ENCODE measurements at places on chromosomes 5 and 9.

- DNase-seq: peak; percentile 26
Measured at GRCh38 chr5:172274951-172275753, 8.4 kb downstream of the UBTD2 start.

GRCh38 chr9:113807173-113808061 is 68.7 kb upstream of the ZNF618 start:
- DNase-seq: peak; percentile 5

- DNase-seq: no peak
Measured at GRCh38 chr5:67124556-67124955, 72.0 kb downstream of the CD180 start.

GRCh38 chr9:113449376-113449775 is 14.2 kb upstream of the RGS3 start:
- no peak for DNase-seq

DNA sequence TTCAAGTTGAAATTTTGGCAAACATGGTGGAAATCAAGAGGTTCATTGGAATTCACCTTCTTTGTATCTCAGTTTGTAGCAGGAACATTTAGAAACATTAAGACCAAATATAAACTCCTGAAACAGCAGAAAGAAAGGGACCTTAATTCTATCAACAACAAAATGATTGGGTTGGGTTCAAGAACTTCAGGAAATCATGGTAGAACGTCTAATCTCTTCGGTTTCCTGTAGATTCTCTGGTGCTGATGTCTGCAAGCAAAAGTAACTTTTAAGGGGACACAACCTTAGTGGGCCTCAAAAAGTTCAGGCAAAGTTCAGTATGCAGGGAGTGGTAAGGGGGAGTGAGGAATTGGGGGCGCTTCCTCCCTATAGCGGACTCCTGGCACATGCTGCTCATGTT is 3.4 kb downstream of the IL33 start:
- no peak for DNase-seq

DNA sequence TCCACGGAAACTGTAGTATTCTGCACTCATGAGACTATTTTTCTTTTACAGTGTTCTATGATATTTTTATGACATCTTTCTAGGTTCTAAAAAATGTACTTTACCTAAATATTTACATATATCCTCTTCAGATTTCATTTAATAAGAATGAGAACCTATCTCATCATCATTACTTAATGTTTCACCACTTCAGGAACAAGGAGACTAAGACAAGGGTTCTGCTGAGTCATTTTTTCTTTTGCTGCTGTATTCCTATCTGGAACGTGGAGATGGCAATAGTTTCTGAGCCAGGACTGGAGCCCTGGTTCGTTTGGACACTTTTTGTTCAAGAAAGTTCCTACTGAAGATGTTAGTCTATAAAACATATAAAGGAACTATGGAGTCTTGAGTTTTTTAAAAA is 258.2 kb upstream of the MAP3K1 start:
- no peak for DNase-seq

GRCh38 chr5:131661933-131662332 is 26.9 kb upstream of the RAPGEF6 start:
- no peak for DNase-seq

DNA sequence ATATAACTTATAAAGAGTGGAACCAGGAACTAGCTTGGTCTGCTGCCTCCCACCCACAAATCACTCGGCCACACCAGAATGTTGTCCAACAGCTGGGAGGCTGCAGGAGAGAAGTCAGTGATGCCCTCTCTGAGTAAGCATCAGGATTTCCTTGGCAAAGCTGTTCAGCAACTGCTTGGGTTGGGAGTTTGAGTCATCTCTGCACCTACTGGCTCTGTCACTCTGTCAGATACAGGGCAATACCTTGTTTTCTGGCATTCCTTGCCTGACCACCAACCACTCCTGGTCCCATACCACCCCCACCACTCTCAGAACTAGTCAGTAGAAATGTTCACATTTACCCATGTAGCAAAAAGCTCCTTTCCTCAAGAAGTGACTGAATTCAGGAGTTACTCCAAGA is 36.8 kb upstream of the GCNT4 start:
- no peak for DNase-seq

DNA sequence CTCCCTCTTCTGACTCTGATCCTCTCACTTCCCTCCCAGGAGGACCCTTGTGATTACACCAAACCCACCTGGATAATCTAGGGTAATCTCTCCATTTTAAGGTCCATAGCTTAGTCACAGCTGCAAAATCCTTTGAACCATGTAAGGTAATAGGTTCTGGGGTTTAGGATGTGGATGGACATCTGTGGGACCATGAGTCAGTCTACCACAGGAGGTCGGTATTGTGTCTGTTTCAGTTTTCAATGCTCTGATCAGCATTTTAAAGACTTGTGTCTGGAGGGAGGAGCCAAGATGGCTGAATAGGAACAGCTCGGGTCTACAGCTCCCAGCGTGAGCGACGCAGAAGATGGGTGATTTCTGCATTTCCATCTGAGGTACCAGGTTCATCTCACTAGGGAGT is 112.6 kb downstream of the CAVIN4 start:
- no peak for DNase-seq

DNA sequence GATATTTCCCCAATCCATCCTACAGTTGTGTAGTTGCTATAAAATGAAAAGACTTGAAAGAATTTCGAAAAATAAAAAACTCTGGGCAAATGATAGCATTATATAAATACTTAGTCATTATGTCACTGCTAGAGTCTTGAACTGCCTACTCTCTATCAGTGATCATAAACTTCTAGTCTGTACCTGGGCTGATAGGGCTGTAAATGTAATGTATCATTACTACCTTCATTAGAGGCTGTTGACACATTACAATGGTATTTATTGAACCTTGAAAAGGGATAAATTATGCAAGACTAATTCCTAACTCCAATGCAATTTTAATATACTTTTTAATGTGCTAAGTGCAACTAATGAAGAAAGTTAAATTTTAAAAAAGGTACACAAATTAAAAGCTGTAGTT is 214.1 kb upstream of the EFNA5 start:
- no peak for DNase-seq

DNA sequence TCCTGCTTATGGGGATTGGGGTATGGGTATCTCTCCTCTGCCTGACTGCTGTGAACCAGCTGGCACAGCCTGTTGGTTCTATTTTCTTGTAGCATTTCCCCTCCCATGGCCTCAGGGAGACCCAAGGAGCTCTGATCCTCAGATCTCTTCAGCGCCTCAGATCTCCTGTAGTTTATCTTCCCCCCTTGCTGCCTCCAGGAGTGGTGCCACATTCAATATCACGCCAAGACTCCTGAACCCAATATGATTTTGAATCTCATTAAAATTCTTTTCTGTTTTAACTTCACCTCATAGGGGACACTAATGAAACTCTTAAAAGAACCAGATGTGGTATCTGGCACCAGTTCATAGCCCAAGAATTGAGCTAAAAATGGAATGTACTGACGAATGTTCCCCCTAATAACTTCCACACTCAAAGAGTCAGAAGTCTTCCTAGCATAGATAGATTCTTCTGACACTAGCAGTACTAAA is 59.6 kb upstream of the LIFR start:
- DNase-seq: no peak

DNA sequence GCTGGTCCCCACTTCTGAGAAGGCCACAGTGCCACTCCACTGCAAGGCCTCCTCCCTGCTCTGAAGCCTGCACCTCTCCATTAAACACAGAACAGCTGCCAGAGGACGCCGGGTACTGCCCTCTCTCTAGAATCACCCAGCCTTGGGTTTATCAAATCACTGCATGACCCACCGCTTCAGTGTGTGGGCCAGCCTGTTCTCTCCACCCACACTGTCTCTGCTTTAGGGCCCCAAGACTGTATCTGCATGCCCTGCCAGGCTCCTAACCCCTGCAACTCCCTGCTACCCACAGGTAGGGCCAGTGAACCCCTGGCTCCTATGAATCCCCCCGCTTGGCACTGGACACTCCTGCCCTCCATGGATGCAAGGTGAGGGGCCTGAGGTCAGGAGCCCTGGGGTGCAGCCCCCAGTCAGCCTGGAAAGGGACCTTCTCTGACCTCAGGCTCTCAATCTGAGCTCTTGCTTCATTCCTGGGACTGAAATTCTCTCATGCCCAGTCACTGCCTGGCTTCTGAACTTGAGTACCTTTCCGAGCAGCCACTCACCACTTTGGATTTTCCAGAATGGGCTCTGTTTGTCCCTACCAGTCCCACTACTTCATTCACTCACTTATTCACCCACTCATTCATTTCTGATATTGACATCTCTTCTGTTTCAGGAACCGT is 206.3 kb downstream of the GABBR2 start:
- DNase-seq: no peak

DNA sequence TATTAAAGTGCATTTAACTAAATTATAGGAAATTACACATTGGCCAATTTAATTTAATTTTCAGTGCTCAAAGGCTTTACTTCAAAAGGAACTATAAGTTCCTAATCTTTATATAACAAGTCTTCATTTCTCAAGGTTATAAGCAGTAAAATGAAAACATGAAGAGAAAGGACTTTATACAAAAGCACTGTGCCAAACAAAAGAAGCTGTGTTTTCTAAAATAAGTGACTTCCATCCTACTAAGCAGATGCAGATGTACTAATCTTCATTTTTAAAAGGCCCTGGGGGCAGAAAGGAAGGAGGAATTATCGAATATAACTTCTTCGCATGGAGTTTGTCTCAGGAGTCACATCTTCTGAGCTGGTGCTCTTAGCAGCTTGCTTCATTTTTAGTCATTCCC is 81.4 kb downstream of the SHC3 start:
- no peak for DNase-seq

DNA sequence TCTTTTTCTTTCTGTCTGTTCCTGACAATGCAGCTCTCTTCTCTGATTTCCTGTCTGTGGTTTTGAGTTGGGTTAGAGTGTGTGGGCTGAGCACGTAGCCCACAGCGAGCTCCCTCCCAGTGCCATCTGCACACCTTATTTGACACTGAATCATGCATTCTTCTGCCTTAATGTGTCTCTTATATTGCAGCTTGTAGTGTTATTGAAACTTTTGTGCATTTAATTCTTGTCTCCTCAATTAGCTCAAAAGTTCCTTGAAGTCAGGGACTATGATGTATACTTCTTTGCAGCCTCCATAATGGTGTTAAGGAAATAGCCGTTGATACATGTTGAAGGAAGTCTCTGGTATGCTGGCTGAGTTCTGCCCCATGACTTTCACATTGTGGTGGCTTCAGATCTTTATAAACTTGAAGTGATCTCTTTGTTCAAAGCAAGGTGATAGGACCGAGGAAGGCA is 576.2 kb upstream of the CLINT1 start:
- no peak for DNase-seq

GRCh38 chr5:157598350-157598936 is 22.9 kb upstream of the ADAM19 start:
- no peak for DNase-seq

GRCh38 chr9:134455934-134456755 is 129.9 kb downstream of the RXRA start:
- DNase-seq: peak; percentile 46

GRCh38 chr9:6917162-6917561 is 159.4 kb downstream of the KDM4C start:
- no peak for DNase-seq

GRCh38 chr5:128965638-128966302 is 482 bp downstream of the SLC27A6 start:
- DNase-seq: no peak

- DNase-seq: no peak
Measured at GRCh38 chr5:171415115-171415730, 4.2 kb upstream of the FGF18 start.

DNA sequence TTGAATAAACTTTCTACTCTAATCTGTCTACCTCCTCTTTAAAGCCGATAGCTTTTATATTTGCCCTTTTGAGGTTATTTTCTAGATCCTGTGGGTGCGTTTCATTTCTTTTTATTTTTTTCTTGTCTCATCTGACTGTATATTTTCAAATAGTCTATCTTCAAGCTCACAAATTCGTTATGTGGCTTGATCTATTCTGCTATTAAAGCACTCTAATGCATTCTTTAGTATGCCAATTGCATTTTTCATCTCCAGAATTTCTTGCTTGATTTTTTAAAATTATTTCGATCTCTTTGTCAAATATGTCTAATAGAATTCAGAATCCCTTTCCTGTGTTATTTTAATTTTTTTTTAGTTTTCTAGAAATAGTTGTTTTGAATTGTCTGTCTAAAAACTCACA is 172.4 kb downstream of the CYLC2 start:
- no peak for DNase-seq

GRCh38 chr5:112004867-112005622 is 248.1 kb upstream of the NREP start:
- DNase-seq: no peak

DNA sequence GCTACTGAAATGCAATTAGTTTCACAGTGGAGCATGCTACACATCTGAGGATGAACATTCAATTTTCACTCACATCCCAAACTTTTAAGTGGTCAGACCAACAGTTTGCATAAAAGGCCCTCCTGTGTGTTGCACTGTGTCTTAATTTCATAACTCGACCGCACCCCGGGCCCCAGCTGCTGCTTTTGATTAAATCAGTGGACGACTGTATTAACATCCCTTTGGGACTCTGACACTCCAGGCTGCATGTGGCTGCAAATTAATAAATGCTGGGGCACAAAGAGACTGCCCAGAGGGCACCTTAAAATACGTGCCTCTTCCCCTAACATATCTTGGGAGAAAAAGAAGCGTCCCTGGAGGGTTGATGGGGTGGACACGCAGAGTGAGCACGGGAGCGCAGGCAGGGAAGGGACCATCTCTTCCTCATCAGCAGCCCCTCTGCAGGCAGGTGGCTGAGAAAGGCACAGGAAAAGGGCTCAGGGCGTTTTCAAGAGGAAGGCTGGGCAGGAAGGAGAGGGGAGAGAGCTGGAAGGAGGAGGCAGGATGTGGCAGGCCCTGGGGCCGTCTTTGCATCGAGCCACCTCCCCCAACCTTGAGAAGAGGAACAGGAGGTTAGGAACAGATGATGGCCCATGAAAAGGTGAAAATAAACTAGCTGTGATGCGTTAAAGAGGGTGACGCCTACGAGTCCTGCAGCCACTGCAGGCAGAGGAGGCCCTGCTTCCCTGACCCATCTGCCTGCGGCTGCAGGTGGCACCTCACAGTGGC is 18.6 kb downstream of the MED10 start:
- DNase-seq: no peak

DNA sequence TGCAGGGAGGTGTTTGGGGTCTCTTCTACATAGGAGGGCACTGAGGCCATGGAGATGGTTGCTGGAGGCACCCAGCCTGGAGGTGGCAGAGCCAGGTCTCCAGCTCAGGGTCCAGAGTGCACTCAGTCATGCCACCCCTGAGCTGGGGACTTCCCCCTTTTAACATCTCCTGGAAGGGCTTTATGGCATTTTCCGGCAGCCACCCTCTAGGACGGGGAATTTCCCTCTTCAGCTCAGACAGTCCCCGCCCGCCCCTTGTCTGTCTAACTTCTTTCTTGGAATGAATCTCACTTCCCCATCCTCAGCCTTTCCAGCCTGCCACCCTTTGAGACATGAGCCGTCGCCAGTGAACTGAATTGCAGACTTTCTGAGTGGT is 49.9 kb downstream of the COL15A1 start:
- no peak for DNase-seq

DNA sequence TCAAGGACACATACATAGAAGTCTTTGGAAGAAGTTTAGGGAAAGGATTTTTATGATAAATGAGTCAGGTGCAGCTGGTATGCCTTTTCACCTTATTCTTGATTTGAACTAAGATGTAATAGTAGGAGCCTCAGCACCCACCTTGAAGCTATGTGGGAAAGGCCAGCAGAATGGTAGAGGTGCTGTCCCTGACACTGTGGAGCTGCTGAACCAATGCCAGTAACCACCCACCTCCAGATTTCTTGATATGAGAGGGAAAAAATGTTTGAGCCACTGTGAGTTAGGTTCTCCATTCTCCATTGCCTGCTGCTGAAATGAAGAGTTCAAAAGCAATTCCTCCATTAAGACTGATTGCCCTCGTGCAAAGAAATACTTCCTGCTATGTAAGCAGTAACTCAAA is 12.2 kb upstream of the HMGCR start:
- no peak for DNase-seq

Data from stimulated activated CD8-positive, alpha-beta memory T cell treated with anti-CD3 and anti-CD28 coated beads, Interleukin-2, amount 100 ng/mL, for 48 hours (primary cell).